ENCODE measurements at places on chromosomes 3 and 15. TPM values are rescaled to one million over a fixed set of nuclear protein-coding genes. Genes with fewer than 3 reads are reported as not detected.

SLC15A2 gene
- 0.91 TPM for total RNA-seq

NRROS gene
- 17.0 TPM for total RNA-seq

TMC3 gene
- total RNA-seq, result not detected

TMEM40 gene
- total RNA-seq, result not detected

OSTN gene
- total RNA-seq, result not detected

HRG gene
- total RNA-seq, result not detected

ZDHHC23 gene
- total RNA-seq, result 4.3 TPM

DNA sequence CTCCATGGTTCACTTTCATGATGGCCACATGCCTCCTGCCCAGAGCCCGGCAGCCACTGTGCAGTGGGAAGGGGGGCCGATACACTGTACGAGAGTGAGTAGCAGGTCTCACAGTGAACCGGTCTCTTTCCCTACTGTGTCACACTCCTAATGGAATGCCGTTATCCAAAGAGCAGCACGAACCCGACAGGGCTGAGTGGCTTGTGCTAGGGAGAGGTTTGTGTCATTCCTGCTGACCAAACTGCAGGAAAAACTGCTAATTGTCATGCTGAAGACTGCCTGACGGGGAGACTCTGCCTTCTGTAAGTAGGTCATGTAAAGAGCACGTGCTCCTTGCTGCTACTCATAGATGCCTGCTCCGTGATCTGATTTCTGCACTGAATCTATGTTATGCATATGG is 105.1 kb downstream of the ARPP21 start:
- H3K36me3 ChIP-seq, result no peaks in the 10 kb centered on the region
- no peak overlapping the region for H3K4me3 ChIP-seq
- DNase-seq, result no peak
- H3K4me1 ChIP-seq, result no peaks in the 10 kb centered on the region
- no peaks in the 10 kb centered on the region for H3K27me3 ChIP-seq

- H3K36me3 ChIP-seq, result no peaks in the 10 kb centered on the region
- no peak for DNase-seq
- H3K4me1 ChIP-seq, result peaks cover 8% of the 10 kb centered on the region
- H3K4me3 ChIP-seq, result no peak overlapping the region
- H3K27me3 ChIP-seq, result no peaks in the 10 kb centered on the region
- no peak overlapping the region for H3K27ac ChIP-seq
These were observed 159.5 kb downstream of the CD47 start for GRCh38 chr3:107931326-107931725.

DNA sequence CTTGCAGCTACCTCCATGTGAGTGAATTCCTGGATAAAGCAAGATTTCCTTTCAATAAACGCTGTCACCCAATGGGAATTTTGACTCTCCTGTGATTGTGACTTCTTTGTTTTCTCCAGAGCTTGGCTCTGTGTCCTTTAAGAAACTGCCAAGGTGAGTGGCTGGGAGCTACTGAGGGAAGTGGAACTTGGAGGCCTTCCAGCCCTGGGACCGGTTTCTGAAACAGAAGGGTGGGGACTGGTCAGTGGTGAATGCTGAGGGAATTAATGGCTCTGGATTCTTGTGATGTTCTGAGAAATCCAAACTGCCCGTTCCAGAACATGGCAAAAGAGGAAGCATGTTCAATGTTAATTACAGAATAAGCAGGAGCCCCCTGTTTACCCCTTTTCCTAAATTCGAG is 41.1 kb upstream of the MYZAP start:
- no peaks in the 10 kb centered on the region for H3K4me1 ChIP-seq
- no peak overlapping the region for H3K27ac ChIP-seq
- H3K27me3 ChIP-seq, result no peaks in the 10 kb centered on the region
- DNase-seq, result no peak
- no peaks in the 10 kb centered on the region for H3K36me3 ChIP-seq

DNA sequence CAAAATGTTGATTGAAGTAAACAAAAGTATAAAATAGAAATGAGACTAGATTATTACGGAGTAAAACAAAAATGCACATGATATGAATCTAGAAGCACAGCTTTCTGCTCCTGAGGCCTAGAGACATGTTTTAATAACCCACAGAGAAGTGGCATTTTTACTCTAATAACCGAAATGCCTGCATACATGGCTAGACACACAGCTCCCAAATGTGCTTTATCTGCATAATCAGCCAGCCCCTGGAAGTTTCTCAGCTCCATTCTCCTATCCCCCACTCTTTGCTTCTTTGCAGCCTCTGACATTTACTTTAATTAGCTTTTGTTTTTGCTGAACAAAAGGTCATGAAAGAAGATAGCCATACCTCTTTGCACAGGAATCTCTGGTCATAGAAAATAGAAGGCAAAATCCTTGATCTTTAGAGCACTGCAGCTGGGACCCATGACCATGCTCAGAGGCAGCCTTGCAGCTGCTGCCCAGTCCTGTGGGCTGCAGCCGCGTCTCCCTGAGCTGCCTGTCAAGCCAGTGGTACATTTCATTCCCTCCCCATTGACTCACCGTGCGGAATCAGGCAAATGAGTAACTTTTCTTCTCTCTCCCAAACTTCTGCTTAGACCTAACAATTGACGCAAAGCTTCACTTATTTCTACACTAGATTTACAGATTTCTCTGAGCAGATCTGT is at the start of gene VEPH1:
Gene VEPH1, minus strand, starts transcription at position 501 of the 680 bp plus-strand sequence. CDS start 8,067 bp downstream, outside the sequence.
- H3K27ac ChIP-seq, result no peak within 1 kb of the TSS
- DNase-seq, result no peak
- no peaks in the 10 kb centered on the region for H3K27me3 ChIP-seq
- H3K4me3 ChIP-seq, result no peak within 1 kb of the TSS

DNA sequence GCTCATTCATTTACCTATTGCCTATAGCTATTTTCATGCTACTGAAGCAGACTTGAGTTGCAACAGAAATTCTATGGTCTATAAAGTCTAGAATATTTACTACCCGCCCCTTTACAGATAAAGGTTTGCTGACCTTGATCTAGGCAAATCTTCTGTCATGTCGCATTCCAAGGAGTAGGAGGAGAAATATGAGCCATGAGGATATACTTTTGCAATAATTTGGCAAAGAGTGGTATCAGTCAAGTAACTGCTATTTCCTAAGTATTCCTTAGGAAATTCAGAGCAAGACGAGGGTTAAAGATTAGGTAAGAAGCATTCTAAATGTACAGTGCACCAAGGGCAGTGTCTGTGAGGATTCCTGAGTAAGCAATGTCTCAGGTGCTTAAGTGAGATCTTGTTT is 121.0 kb upstream of the NUDT16 start:
- no peaks in the 10 kb centered on the region for H3K4me1 ChIP-seq
- no peaks in the 10 kb centered on the region for H3K27me3 ChIP-seq
- no peaks in the 10 kb centered on the region for H3K36me3 ChIP-seq
- no peak overlapping the region for H3K4me3 ChIP-seq

GRCh38 chr15:74300057-74300795 is 64.1 kb downstream of the CCDC33 start:
- no peak for DNase-seq
- no peaks in the 10 kb centered on the region for H3K4me1 ChIP-seq
- no peak overlapping the region for H3K27ac ChIP-seq
- H3K36me3 ChIP-seq, result no peaks in the 10 kb centered on the region

DNA sequence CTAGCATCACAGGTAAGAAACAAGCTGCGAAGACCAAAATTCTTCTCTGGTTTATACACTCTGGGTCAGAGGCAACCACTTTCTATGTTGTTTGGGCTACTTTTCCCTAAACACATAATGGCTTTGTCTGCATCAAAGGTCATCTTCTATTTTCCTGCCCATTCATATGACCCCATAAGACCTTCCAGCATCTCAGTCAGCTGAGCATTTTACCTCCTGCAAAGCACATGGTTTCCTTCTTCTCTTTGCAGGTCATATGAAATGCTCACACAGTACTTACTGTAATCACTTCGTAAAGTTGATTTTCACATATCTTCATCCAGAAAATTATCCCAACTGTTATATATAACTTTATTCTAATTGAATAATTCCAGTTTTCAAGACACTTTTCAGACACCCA is 34.8 kb downstream of the LIPC start:
- no peak for DNase-seq
- H3K27me3 ChIP-seq, result no peaks in the 10 kb centered on the region
- H3K4me3 ChIP-seq, result no peak overlapping the region

- H3K4me1 ChIP-seq, result no peaks in the 10 kb centered on the region
- H3K4me3 ChIP-seq, result no peak overlapping the region
- H3K27me3 ChIP-seq, result no peaks in the 10 kb centered on the region
- H3K36me3 ChIP-seq, result no peaks in the 10 kb centered on the region
These were observed 816.6 kb downstream of the EPHA3 start for GRCh38 chr3:89923921-89924610.

DNA sequence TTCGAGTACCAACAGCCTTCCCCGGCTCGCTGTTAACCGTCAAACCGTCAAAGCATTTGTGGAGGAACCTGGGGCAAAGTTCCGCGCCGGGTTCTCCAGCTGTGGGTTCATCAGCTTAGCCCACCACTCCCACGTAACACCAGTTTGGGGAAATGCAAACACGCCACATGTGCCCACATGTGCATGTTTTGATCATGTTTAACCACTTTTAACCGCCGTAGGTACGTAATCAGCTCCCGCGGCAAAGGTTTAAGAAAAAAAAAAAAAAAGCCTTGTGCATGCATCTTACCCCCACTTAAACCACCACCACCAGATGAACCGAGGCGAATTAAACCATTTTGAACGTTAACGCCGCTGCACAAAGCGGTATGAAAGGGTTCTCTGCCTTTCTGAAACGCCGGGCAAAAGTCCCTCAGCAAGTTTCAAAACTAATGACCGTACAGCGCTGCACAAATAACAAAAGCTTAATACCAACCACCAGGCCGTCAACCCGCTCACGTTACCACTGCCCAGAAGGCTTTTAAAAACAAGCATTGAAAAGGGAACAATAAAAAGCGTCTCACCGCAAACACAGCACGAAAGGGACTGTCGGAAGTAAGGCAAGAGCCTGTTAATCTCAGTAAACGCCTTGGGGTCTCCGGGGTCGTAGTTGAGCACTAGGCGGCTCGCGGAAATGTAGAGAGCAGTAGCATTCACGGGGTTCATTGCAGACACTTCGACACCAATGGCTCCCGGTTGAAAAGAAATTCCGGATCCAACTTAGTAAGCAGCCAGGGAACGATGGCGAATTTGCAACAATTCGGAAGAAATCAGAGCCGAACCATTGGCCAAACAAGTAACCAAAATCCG is 1.5 kb downstream of the MSL2 start:
- peak overlapping the region; percentile 84 for H3K27ac ChIP-seq
- no peaks in the 10 kb centered on the region for H3K36me3 ChIP-seq
- peak; percentile 88 for DNase-seq
- H3K27me3 ChIP-seq, result no peaks in the 10 kb centered on the region

- no peaks in the 10 kb centered on the region for H3K27me3 ChIP-seq
- no peaks in the 10 kb centered on the region for H3K36me3 ChIP-seq
- no peak overlapping the region for H3K27ac ChIP-seq
- DNase-seq, result no peak
These were observed 1097.8 kb downstream of the FHIT start for GRCh38 chr3:60153221-60153999.

DNA sequence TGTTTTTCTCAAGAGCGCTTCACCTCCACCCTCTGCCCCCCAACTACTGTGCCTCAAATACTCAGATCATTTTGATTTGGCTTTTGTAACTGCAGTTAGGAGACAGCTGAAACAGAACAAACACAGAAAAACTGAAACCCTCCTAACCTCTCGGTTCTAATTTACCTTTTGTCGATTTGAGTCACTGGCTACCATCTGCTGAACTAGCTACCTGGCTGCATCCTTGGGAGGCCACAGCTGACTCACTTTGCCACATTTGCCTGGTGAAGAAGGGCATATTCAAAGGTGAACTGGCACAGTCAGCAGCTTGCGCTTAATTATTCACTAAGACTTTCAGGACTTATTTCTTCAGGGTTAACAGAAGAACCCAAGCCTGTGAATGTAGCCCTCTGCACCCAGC is 117.7 kb downstream of the FOXB1 start:
- no peak overlapping the region for H3K27ac ChIP-seq
- no peaks in the 10 kb centered on the region for H3K36me3 ChIP-seq
- H3K27me3 ChIP-seq, result no peaks in the 10 kb centered on the region
- no peak overlapping the region for H3K4me3 ChIP-seq

GRCh38 chr15:57555270-57555669 is 36.4 kb upstream of the MYZAP start:
- H3K4me1 ChIP-seq, result no peaks in the 10 kb centered on the region
- DNase-seq, result no peak
- no peaks in the 10 kb centered on the region for H3K36me3 ChIP-seq
- no peaks in the 10 kb centered on the region for H3K27me3 ChIP-seq

DNA sequence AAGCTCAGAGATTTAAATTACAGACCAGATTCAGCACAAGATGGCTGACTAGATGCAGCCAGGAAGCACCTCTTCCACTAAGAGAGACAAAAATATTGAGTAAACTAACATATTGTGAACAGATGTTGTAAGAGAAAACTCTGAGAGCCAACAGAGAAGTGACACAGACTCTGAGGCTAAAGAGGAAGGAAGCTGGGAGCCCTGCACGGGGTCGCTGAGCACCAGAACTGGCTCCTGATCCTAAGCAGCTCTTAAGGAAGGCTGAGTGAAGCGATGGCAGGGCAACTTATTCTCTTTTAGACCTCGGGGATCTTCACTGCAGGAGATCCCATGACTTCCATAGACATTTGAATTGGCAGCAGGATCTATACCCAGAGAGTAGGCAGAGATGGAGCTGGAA is 578.0 kb upstream of the GRM7 start:
- no peaks in the 10 kb centered on the region for H3K27me3 ChIP-seq
- no peak overlapping the region for H3K27ac ChIP-seq
- H3K4me1 ChIP-seq, result no peaks in the 10 kb centered on the region

DNA sequence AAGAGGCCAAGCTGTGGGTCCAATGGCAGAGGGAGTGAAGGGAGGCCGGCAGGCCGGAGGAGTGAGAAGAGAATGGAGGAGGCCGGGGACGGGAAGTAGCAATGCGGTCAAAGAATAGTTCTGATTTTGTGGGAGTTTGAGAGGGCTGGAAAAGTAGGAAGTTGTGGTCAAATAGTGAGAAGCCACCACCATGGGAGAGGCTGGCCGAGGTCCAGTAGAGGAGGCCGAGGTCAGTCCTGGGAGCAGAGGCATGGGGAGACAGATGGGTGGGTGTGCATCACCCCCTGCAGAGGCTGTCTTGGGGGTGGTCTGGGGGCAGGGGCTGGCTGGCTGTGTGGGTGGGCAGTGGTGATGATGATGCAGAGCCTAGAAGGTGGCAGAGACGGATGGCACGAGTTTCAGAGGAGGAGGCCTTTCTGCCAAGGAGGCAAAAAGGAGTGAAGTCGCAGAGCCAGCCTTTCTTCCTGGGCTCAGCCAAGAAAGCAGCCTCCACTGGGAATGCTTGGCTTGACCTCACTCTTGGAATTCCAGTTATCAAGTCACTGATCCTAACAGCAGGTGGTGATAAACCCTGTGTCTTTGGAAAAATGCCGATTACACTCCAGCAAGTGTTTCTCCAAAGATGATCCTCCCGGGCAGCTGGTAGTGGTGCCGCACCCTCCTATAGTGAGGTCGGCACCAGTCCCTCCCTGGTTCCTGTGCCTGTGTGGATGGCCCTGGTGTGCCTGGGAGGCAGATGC is 57.3 kb downstream of the ARNT2 start:
- H3K27ac ChIP-seq, result no peak overlapping the region
- H3K36me3 ChIP-seq, result no peaks in the 10 kb centered on the region
- no peaks in the 10 kb centered on the region for H3K27me3 ChIP-seq
- H3K4me1 ChIP-seq, result no peaks in the 10 kb centered on the region
- no peak overlapping the region for H3K4me3 ChIP-seq

All from CD8-positive, alpha-beta memory T cell (primary cell).